ENCODE measurements at places on chromosomes 3 and 15. TPM values are rescaled to one million over a fixed set of nuclear protein-coding genes. Genes with fewer than 3 reads are reported as not detected.

- H3K27ac ChIP-seq: no peak overlapping the region
- no peaks in the 10 kb centered on the region for H3K27me3 ChIP-seq
- no peaks in the 10 kb centered on the region for H3K4me1 ChIP-seq
- no peak for DNase-seq
Measured at GRCh38 chr3:112687211-112687610, 46.3 kb upstream of the CCDC80 start.

DNA sequence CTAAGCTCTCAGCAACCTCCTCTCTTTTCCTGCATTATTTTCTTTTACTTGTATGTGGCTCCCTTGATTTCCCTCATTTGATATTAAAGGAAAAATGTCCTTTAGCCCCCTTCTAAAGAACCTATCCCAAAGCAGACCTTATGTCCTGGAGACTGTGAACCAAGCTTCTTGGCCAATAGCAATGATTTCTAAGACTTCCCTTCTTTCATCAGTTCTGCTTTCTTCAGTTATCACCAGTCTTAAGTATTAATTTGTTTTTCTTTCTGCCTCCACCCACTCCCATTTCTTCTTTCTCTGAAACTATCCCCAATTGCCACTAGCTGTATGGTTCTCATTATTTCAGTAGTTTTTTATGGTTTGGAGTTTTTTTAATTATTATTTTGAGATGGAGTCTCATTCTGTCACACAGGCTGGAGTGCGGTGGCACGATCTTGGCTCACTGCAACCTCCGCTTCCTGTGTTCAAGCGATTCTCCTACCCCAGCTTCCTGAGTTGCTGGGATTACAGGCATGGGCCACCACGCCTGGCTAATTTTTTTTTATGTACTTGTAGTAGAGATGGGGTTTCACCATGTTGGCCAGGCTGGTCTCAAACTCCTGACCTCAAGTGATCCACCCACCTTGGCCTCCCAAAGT, 12.1 kb downstream of the TMOD3 start:
- H3K4me1 ChIP-seq: peaks cover 37% of the 10 kb centered on the region
- no peak for DNase-seq
- H3K27ac ChIP-seq: no peak overlapping the region
- H3K36me3 ChIP-seq: no peaks in the 10 kb centered on the region
- H3K4me3 ChIP-seq: no peak overlapping the region

- DNase-seq: no peak
- no peaks in the 10 kb centered on the region for H3K27me3 ChIP-seq
- H3K36me3 ChIP-seq: no peaks in the 10 kb centered on the region
- no peak overlapping the region for H3K4me3 ChIP-seq
- no peak overlapping the region for H3K27ac ChIP-seq
- peaks cover 2% of the 10 kb centered on the region for H3K4me1 ChIP-seq
Measured at GRCh38 chr3:23712656-23713559, 92.8 kb upstream of the UBE2E1 start.

Gene C2CD4A
- total RNA-seq: 5.3 TPM

GRCh38 chr15:56254265-56254664, 10.6 kb upstream of the RFX7 start:
- DNase-seq: no peak
- no peaks in the 10 kb centered on the region for H3K4me1 ChIP-seq
- H3K27ac ChIP-seq: no peak overlapping the region
- H3K36me3 ChIP-seq: no peaks in the 10 kb centered on the region
- H3K27me3 ChIP-seq: no peaks in the 10 kb centered on the region
